Stimulated activated CD4-positive, alpha-beta T cell treated with anti-CD3 and anti-CD28 coated beads, Interleukin-2, amount 100 ng/mL, for 24 hours (primary cell): ENCODE measurements at places on chromosomes 7 and 10.

DNA sequence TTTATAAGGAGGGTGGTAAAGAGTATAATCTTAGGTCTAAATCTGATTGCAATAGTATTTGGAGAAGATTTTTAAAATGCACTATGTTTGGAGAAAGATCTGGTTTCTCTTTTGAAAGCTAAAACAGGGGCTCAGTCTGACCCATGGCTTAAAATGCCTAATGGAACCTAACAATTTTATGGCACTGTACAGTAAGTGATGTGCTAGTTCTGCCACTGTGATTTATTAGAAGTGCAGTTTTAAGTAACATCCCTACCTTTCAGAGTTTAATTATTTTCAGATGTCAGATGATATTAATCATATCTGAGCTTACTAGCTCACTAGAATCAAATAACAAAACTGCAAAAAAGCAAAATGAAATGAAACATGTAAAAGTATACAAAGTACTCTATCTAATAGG, 514.7 kb upstream of the KCND2 start:
- DNase-seq, result no peak

- DNase-seq, result no peak
These were observed 9.2 kb upstream of the ZNF22 start for GRCh38 chr10:44991571-44991970.

- no peak for DNase-seq
These were observed 168.2 kb downstream of the SND1 start for GRCh38 chr7:127819975-127820731.

- DNase-seq, result no peak
These were observed 53.9 kb upstream of the NFE2L3 start for GRCh38 chr7:26097837-26098668.

DNA sequence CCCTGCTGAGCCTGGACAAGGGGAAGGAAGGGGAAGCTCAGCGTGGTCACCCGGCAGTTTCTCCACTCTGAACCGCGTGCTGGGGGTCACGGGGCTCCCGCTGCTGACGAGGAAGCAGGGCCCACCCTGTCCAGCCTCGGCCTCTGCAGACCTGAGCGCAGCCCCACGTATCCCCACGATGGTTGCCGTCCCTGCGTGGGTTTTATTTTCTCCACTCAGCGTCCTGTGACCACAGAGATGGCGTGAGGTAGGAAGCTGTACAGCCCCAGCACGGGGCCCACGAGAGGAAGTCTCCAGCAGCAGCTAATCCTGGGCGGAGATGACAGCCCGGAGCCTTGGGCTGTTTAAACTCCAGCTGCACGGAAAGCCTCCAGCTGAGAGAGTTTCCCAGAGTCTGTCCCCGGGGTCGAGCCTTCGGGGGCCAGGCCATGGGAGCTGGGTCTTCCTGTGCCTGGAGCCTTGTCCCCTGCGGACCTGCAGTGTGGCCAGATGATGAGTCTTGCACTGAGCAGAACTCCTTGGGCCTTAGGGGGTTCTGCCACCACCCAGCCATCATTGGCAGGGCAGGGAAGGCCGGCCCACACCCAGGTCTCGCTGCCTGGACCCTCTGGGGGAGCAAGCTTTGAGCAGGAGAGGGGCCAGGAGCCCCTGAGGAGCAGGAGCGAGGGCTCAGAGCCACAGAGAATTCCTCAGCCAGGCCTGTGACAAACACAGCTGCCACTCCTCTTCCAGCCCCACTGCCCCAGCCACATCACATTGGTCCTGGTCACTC, 72.8 kb upstream of the FAM20C start:
- no peak for DNase-seq

DNA sequence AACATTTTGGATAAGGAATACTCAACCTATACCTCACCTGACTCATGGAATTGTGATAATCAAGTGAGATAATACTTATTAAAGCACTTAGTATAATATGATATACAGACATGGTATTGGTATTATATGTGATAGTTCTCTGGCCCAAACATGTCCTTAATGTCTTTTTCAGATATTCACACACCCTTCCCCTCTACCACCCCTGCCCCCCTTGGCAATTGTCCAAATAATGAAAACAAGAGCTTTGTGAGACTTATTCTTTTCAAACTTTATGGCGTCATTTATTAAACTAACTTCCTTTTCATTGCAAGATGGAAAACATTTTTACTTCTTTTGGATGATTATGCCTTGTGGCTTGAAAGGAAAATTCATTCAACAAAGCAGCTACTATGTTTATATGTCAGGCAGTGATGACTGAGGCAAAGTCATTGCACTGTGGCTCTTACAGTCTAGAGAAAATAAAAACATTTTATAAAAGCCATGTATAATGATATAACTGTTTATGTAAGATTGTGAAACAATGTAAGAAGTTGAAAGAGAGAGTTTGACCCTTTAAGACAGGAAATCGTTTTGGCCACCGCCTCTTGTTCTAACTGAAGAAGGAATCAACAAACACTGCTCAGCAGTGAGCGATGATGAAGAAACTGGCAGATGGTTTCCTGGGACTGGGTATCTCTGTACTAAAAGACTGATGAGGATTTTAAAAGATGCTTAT, 27.4 kb downstream of the MINPP1 start:
- DNase-seq, result no peak

DNA sequence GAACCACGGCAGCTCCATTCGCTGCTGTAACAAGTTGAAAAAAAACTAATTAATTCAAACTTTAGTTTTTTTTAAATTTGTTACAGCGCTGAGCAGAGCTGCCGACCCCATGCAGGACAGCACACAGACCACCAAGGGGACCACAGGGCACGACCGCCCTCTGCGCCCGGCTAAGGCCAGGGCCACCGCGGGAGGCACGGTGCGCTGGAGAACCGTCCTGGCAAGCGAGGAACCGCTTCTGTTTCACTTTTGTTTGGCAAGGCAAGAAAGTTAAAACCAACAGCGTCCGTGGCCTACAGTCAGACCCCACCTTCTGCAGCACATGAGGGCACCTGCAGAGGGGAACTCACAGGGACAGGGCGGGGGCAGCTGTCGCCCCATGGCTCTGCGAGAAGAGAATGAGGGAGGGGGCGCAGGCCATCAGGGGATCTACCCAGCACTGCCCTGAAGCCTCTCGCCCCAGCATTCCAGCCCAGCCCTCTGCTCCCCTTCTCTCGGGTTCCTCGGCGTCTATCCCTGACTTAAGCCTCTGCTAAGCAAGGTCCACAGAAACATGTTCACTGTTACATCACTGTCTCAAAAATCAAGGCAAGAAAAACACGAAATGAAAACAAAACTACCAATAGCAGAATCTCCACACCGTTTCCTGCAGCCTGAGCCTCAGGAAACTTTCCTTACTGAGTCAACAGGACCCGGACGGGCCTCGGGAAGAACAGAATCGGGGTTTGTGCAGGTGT, 204.4 kb downstream of the DIP2C start:
- DNase-seq, result no peak

DNA sequence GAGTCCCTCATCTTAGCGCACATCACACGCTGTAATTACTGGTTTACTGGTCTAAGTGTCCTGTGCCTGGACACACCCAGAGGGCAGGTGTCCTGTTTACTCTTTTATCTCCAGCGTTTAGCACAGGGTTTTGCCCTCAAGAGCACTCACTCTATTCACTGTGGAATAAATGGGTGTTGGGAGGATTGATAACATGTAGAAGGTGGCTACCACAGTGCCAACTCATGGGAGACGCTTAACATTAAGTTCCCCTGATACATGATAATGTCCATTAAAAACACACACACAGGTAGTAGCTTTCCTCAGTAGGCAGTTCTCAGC, 96.1 kb upstream of the EFCAB10 start:
- no peak for DNase-seq

DNA sequence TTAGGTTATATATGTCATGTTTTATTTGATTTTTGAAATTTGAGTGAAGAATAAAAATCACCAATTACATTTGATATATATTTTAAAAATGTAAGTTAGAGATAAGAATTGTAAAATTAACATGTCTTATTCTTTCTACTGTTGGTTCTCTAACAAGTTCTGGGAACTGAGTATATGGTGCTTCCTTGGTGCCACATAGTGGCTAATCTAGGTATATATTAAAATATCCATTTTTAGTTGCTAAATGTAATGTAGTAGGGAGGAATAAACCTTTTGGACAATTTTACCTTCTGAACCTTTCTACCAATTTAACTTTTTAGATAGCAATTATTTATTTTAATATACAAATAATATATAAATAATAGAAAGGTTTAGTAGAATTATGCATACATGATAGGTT, 17.5 kb downstream of the CFAP69 start:
- no peak for DNase-seq

GRCh38 chr7:141511676-141512396, 39.4 kb upstream of the AGK start:
- DNase-seq, result no peak

DNA sequence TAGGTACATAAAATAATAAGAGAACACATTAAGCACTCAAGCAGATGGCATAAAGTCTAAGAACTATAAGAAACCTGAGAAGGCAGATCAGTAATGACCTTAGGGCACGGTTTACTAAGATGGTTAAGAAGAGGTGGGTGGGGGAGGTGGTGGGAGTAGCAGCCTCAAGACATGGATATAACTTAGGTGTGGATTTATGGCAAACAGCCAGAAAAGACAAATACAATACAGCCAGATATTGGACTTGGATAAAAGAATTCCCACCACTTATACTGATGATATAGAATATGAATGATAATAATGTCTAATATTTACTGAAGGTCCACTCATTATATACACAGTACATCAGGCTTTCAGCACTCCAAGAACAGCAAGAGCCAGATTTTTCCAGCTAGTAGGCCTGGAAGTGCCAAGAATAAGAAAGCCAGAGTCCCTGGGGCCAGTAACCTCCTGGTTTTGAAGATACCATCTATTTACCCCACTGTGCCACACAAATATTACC, 11.9 kb downstream of the DPY19L1 start:
- DNase-seq, result no peak
